ENCODE measurements at places on chromosomes 1 and 21.

GRCh38 chr1:62435231-62436038, 1.4 kb upstream of the USP1 start:
- DNase-seq = no peak

GRCh38 chr1:15350551-15351200, 59.0 kb upstream of the EFHD2 start:
- DNase-seq = no peak

DNA sequence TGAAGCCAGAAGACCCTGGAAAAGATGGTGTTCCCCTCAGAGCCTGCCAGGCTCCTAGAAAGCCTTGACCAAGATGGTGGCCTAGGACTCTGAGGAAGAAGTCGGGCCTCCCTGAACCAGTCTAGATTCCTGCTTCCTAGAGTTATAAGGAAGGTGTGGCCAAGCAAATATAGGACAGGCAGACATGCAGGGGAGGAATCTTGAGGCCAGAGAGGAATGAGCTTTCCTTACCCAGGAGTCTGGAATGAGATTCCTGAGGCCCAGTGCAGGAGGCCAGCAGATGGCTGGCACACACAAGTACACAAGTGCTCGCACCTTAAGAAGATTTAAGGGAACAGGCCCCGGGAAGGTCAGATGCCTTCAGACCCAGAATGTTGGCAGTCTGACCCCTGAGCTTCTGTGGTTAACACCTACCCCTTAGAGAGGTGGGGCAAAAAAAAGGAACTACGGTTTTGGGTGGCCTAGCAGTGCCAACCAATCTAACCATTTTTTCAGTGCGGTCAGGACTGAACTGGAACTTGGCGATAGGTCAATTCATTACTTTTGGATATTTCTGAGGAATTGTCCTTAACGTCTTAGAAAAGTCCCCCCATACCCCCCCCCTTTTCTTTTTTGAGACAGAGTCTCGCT, 73.3 kb downstream of the MDM4 start:
- no peak for DNase-seq

DNA sequence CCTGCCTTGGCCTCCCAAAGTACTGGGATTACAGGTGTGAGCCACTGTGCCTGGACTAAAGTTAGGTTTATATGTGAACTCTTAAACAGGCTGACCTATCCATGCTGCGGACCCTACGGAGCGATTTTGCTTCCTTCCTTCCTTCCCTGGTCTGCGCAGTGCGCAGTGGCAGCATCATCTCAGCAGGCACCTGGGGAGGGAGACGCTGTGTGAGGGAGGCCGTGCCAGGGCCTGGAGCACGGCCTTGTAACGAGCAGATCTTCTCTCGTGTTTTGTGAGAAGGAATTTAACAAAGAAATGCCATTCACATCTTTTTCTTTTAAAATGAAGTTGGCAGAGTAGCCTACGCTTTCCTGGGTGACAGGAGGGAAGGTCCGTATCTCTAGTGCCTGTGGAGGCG, 45.8 kb downstream of the PKNOX1 start:
- no peak for DNase-seq

GRCh38 chr1:202164271-202165037, 4.1 kb upstream of the PTPN7 start:
- no peak for DNase-seq

- DNase-seq = no peak
Measured at GRCh38 chr1:116755681-116756080, 1.5 kb downstream of the CD2 start.

- no peak for DNase-seq
Measured at GRCh38 chr1:235093696-235094592, 34.7 kb downstream of the TOMM20 start.

DNA sequence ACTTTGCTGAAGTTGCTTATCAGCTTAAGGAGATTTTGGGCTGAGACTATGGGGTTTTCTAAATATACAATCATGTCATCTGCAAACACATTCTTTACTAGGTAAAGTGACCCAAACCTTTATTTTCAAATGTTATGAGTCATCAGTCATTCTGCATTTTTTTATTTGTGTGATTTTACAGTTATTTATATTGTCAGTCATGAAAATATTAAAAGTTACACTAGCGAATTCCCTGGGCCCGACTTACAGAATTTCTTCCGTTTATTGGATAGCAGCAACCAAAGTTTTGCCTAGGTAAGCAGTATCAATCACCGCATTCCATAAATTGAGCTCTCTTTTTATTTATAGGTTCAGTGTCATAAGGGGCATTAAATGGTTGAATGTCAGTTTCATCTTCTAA, 13.8 kb downstream of the OR2M5 start:
- no peak for DNase-seq

DNA sequence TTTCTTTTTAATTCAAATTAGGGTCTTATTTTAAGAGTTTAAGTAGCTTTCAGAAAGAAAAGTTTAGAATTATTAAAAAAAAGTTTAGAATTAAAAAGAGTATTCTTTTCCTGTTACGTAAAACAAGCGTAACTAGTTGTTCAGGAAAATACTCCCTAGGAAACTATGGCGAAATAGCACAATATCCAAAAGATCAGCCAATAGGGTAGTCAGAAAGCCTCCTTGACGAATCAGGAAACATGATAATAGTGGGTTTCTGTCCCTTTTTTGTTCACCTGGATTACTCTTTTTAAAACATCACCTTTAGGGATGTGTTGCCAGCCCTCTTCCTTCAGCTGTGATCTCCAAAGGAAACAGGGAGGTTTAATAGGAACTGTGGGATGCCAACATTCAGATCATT, 25.2 kb downstream of the S1PR1 start:
- no peak for DNase-seq

DNA sequence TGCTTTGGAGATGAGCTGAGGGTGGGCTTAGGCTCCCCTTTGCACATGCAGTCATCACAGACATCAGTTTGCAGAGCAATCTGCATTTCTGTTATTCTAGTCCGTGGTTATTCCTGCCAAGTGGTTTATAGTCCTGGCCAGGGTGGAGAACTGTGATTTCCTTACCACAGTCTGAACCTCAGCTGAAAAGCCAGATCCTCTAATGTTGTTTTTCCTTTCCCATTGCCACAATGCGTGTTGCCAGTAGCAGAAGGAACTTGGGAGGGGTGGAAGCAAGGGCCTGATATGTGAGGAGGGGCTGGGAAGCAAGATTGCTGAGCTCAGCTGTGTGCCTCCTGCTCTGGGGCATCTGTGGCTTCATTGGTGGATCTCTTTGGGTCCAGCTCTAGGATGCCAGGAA, 18.0 kb upstream of the ST3GAL3 start:
- no peak for DNase-seq

DNA sequence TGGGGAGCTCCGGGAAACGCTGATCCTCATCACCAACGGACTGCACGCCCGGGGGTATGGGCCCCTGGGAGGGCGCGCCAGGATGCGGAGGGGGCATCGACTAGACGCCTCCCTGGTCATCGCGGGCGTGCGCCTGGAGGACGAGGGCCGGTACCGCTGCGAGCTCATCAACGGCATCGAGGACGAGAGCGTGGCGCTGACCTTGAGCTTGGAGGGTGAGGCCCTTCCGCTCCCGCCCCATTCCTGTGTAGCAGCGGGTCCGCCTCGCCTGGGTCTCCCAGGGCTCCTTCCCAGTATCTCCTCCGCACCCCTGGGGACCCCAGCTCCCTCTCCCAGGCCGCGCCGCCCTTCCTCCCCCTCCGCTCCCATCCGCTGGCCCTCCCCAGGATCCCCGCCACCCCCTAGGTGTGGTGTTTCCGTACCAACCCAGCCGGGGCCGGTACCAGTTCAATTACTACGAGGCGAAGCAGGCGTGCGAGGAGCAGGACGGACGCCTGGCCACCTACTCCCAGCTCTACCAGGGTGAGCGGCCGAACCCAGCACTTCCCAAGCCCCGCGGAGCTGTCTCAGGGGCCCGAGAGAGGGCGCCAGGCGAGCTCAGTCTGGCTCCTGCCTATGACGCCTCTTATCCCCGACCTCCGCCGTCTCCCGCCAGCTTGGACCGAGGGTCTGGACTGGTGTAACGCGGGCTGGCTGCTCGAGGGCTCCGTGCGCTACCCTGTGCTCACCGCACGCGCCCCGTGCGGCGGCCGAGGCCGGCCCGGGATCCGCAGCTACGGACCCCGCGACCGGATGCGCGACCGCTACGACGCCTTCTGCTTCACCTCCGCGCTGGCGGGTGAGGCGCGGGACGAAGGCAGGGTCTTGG, 5.0 kb downstream of the HAPLN2 start:
- DNase-seq = no peak

DNA sequence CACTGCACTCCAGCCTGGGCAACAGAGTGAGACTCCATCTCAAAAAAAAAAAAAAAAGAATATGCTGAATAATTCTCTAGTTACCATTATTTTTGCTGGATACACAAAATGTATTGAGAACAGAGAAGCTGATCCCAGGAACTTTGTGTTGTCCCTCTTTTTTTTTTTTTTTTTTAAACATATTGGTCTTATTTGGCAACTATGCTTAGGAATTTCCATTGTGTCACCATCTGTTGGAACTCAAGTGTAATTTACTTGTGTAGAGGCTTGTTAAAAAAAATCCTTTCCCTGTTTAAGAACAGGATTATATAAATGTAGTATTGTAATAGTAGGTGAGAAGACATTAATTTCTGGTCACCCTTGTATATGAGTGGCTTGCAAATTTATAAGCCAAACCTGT, 28.6 kb downstream of the CAMSAP2 start:
- peak; percentile 20 for DNase-seq

DNA sequence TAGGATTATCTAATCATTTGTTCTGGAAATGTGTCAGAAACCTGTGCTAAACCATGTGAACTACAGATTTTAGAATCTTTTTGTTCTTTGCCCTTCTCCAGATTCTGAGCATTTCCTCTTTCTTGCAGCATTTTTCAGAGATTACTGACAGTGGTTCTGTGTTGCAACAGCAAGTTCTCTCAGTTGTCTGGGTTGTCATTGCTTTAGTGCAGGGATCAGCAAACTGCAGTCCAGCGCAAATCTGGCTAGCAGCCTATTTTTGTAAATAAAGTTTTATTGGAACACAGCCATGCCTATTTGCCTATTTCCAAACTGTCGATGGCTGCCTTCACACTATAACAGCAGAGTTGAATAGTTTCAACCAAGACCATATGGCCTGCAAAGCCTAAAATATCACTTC, 66.3 kb upstream of the LRRC8D start:
- no peak for DNase-seq

- no peak for DNase-seq
Measured at GRCh38 chr1:229230893-229231753, 39.8 kb upstream of the RAB4A start.

GRCh38 chr1:41497056-41497440, 12.6 kb upstream of the EDN2 start:
- no peak for DNase-seq

DNA sequence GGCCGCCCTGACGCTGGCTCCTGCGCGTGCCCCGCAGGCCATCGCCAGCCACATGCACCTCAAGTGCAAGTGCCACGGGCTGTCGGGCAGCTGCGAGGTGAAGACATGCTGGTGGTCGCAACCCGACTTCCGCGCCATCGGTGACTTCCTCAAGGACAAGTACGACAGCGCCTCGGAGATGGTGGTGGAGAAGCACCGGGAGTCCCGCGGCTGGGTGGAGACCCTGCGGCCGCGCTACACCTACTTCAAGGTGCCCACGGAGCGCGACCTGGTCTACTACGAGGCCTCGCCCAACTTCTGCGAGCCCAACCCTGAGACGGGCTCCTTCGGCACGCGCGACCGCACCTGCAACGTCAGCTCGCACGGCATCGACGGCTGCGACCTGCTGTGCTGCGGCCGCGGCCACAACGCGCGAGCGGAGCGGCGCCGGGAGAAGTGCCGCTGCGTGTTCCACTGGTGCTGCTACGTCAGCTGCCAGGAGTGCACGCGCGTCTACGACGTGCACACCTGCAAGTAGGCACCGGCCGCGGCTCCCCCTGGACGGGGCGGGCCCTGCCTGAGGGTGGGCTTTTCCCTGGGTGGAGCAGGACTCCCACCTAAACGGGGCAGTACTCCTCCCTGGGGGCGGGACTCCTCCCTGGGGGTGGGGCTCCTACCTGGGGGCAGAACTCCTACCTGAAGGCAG, 23.4 kb upstream of the ARF1 start:
- DNase-seq = no peak

GRCh38 chr1:221979444-221980032, 237.6 kb upstream of the DUSP10 start:
- no peak for DNase-seq

GRCh38 chr1:54007613-54008012, 10.4 kb downstream of the LDLRAD1 start:
- DNase-seq = no peak

GRCh38 chr1:87204921-87205320, 123.8 kb upstream of the LMO4 start:
- DNase-seq = no peak

DNA sequence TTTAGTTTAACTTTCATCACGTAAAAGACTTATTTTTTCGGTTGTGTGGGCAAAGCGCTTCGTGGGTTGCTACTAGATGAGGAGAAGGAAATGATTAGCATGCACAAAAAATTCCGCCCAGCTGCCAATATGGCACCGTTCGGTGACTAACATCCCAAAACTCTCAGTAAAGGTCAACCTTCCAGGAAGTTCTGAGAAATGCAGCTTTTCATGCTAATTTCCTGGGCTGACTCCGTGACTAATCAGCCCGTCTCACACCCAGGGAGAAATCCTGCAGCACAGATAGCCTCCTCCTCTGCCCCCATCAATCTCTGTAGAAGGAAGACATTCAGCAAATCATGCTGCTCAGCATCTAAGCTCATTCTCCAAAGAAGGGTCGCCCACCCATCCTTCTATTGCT, 34.1 kb downstream of the TMCO4 start:
- DNase-seq = no peak

DNA sequence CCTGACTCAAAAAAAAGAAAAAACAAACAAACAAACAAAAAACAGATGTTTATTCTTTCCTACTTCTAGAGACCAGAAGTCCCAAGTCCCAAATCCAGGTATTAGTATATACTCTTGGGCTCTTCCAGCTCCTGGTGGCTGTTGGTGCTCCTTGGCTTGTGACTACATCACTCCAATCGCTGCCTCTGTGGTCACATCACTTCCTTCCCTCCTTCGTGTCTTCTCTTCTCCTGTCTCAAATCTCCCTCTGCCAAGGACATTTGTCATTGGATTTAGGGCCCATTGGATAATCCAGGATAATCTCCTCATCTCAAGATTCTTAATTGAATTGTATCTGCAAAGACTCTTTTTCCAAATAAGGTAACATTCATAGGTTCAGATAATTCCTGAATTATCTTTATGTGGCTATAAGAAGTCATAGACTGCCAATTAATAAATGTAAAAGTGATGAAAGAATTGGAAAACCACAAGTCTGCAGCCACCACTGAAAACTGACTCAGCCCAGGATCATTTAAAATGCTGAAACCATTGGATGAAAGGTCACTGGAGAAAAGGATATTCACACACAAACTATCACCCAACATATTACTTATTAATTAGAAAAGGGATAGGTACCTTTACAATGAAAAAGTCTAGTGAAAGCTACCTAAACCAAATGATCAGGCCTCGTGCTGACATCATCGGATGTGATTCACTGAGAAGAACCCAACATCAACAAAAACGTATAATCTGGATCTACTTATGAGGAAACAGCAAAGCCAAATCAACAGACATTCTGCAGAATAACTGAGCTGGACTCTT, 67.1 kb downstream of the ZNF281 start:
- no peak for DNase-seq

GRCh38 chr1:48026275-48026674, 29.1 kb upstream of the TRABD2B start:
- DNase-seq = no peak

- no peak for DNase-seq
Measured at GRCh38 chr1:165661703-165662102, 30.7 kb downstream of the MGST3 start.

Data from forelimb muscle (tissue), 1 donor.